ENCODE measurements at places on chromosomes 1 and 21. TPM values are rescaled to one million over a fixed set of nuclear protein-coding genes. Genes with fewer than 3 reads are reported as not detected.
A peak's percentile ranks its signal among the peaks of the same experiment; 100 is the strongest.

- DNase-seq: peak; percentile 40
Observed at GRCh38 chr1:87325982-87326738, 2.5 kb upstream of the LMO4 start.

GRCh38 chr1:165235777-165236291 lies 120.7 kb downstream of the LMX1A start:
- DNase-seq: peak; percentile 73

- DNase-seq: no peak
Observed at GRCh38 chr1:110056776-110057175, 13.7 kb downstream of the ALX3 start.

DNA sequence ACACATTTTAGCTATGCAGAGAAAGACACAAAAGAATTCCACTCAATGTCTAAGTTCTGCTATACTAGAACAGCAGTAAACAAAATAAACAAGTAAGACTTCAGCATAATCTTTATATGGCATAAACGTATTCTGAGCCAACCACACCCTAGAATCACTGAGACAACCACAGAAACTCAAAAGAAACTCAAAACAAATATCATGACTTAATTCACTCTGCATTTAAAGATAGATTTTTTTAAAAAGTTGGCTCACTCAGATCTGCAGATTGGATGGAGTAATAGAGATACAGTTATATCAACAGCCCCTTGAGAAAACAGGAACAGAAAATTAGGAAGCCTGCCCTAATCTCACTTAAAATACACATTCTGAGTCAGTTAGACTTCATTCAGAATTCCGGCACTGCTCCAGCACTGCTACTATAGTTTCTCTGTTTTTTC lies 95.0 kb downstream of the COL24A1 start:
- DNase-seq: no peak

DNA sequence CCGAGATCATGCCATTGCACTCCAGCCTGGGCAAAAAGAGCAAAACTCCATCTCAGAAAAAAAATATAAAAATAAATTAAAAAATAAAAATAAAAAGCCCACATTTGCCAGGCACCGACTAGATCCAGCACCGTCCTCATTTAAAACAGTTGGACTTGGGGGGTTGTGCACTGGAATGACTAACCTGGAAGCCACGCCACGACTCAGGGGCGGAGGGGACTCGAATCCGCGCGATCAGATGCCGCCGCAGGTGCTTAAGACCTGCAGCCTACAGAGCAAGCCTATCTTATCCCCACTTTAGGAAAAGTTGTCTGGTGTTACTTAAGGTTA lies 38.5 kb downstream of the ZBTB8OS start:
- DNase-seq: no peak

DNA sequence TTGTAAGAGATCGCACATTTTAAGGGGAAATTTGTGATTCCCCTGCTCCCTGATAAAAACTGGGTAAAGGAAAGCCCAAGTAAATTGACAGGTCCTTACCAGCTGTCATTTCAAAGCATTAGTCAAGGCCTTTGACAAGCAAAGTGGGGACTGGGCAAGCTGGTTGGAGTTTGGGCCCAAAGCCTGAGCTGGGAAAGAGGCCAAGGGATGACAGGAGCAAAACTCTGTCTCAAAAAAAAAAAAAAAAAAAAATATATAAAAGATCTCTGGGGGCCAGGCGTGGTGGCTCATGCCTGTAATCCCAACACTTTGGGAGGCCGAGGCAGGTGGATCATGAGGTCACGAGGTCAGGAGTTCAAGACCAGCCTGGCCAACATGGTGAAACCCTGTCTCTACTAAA lies 36.9 kb downstream of the SLC2A1 start:
- DNase-seq: no peak

- no peak for DNase-seq
Observed at GRCh38 chr1:172708452-172708851, 49.5 kb downstream of the FASLG start.

- no peak for DNase-seq
Observed at GRCh38 chr1:231062500-231063270, 22.6 kb upstream of the FAM89A start.

GRCh38 chr1:200866521-200866920 lies 6.3 kb upstream of the GPR25 start:
- DNase-seq: no peak

- DNase-seq: no peak
Observed at GRCh38 chr1:159089184-159089791, 12.7 kb upstream of the AIM2 start.

- DNase-seq: no peak
Observed at GRCh38 chr1:179340918-179341317, 24.9 kb upstream of the AXDND1 start.

GRCh38 chr1:211616231-211616964 lies 37.4 kb upstream of the SLC30A1 start:
- no peak for DNase-seq

DNA sequence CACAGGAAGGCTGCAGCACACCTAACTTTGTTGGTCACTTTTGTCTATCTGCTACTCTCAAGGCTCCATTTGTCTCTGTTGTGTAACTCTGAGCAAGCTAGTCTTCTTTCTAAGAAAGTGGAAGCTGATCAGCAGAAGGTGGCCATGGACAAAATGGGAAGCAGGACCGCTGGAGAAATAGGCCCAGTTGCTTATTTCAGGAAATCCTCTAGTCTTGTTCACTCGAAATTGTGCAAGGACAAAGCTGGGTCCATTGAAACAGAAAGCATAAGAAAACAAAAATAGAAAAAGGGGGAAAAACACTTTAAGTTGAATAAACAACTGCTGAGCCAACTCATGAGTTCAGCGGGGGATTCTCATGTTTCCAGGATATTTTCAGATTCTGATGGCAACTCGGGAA lies 150.1 kb downstream of the PBX1 start:
- no peak for DNase-seq

DNA sequence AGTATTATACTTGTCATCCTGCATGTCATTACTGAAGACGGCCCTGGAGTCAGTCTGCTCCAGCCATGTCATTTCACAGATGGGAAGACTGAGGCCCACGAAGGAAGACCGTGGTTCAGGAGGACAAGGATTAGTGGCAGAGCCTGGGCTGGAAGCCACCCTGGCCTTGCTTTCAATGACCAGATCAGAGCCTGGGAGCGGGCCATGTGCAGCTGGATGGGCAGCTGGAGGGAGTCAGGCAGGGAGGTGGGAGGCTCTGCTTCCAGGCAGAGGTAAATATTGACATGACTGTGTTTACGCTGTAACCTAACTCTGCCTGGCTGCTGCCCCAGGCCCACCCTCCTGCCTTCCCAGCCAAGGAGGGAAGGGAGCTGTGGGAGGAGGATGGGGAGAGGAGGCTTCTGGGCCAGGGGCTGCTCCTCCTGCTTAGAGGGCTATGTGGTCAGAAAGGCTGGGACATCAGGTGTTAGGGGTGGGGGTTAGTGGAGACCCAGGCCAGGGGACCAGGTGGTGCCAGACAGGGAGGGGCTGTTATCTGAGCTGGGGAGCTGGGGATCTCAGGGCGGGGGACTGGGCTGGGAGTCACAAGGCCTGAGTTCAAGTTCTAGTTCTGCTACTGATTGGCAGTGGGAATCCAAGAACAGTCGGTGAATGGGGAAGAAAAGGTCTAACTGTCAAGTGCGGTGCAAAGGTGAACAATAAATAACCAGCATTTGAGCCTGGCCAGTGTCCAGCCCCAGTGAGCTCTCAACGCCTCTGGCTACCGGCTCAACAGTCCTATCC lies 48.5 kb upstream of the ECE1 start:
- no peak for DNase-seq

DNA sequence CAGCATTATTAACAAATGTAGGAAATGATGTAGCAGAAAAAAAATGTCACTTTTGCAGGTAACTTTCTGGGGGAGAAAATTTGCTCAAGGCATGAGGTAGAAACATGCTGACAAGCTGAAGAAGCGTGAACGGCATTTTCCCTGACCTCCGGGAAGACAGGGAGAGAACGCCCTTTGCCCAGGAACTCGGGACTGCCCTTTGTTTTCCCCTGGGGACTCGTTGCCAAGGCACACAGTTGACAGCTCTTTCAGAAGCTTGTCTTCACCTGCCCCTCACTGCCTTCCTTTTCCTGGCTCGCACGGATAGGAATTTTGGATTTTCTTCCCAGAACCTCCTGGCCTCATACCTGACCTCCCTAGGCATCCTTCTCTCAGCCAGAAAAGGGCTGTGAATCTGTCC lies 52.7 kb upstream of the COA6 start:
- DNase-seq: no peak

GRCh38 chr1:168263130-168263529 lies 17.5 kb upstream of the TBX19 start:
- no peak for DNase-seq

DNA sequence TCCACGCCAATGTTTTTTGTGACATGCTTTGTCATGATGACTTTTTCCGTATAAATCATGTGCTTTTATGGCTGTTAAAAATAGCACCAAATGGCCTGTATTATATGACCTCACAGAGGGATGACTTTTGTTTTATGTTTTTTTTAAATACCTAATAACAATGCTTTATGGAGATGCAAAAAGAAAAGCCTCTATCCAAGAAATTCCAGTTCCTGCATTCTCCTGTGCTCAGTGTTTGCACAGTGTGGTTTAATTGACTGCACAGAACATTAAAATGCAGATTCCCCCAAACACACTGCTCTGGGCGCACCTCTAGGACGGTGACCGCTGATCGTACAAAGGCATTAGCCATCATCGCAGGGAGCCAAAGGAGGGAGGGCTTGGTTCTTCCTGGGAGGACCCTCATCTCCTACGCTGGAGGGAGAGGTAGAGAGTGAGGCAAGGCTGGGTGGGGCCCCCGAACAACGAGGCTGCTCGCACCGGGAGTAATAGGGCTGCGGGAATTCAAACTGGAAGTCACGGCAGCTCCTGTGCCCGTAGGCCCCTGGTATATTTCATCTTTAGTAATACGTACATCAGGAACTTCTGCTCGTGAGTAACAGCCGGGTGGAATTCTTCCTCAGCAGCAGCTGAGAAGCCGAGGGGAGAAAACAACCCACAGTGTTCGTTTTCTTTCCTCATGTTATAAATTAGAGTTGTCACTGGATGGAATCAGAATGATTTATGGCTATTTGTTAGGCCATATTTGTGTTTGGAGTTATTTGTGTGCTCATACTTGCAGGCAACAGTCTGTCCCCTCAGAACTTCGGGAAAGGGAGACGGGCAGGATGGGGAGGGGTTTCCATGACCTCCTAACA lies 465.6 kb downstream of the CAMTA1 start:
- no peak for DNase-seq

- DNase-seq: no peak
Observed at GRCh38 chr1:183070923-183071618, 47.9 kb downstream of the LAMC1 start.

- DNase-seq: no peak
Observed at GRCh38 chr1:180256341-180257027, 26.4 kb downstream of the LHX4 start.

DNA sequence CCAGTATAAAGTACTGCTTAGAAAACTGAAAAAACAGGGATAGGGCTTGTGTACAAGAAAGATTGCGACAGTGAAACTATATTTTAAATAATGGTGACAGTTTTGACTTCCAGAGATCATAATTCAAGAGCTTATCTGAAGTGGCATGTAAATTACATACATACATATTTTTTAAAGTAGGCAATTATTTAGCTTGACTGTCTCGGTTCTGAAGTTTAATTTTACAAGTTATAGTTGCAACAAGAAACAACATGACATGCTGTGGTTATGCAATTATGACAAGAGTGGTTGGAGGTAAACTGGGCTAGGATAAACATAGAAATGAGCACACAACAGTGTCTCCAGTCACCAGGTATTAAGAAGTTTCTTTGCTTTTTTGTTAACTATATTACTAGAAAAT lies 4.1 kb downstream of the C1orf21 start:
- no peak for DNase-seq

DNA sequence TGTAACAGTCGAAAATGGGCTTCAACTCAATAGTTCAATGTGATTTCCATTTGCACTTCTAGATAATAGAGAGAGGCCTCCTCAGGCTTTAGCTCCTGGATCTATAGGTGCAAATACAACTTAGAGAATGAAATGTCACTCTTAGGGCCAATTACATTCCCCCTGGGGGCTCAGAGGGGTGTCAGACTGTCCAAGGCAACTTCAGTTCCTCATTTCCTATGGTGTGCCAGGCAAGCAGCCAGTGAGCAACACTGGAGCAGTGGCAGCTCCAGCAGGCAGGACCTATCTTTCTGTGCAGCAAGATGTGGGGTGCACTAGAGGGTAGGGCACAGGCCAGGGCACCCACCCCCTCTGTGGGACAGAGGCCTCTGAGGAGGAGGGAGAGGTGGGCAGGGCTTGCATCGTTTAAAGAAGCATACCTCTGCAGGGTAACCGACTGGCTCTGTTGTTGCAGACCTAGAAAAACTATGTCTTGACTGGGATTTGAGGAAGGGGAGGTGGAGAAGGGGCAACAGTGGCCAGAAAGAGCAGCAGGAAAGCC lies 97.3 kb downstream of the SUSD4 start:
- no peak for DNase-seq

GRCh38 chr1:204341380-204341779 lies 18.3 kb downstream of the PLEKHA6 start:
- DNase-seq: no peak

DNA sequence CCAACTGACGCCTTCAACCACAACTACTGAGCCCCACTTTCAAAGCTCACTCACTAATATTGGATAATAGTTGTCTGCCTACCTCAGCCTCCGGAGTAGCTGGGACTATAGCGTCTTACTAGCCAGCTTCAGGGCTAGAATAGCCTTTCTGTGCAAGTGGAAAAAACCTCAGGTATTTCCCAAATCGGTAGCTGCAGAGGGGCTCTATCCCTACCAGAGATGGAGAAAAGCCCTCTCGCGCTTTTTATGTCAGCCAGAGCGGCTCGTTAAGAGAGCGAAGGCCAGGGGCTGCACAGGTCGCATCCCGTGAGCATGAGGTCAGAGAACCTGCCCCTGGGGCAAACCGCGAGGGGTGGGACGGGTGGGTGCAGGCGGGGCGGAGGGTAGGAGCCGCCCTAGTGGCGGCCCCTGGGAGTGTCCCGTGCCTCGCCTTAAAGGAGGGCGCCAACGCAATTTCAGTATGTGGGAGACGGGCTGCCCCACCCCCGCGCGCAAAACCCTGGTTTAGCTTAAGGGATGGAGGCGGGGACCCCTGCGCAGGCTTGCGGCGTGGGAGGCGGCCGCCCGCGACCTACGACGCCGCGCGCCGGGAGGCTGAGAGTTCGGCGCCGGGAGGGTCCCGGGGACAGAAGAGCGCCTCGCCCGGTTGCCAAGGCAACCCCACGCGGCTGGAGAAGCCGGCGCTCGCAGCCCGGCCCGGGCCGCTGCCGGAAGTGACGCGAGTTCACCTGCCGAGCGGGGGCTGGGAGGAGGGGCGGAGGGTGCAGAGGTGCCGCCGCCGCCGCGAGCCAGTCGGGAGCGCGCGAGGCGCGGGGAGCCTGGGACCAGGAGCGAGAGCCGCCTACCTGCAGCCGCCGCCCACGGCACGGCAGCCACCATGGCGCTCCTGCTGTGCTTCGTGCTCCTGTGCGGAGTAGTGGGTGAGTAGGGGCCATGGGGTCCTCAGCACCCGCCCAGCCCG lies at the start of gene CXADR:
Gene CXADR (plus strand): TSS at position 791 of the 961 bp plus-strand sequence. CDS start 87 bp downstream, at position 878.
- DNase-seq: peak; percentile 93

The LCE3E gene
- not detected for total RNA-seq

The CYYR1 gene
- 13.6 TPM for total RNA-seq

The ESPN gene
- total RNA-seq: 59.3 TPM

The FAM72B gene
- total RNA-seq: 9.2 TPM

The LCE1B gene
- not detected for total RNA-seq

The RHOU gene
- 4.2 TPM for total RNA-seq

The SELP gene
- not detected for total RNA-seq

The FLVCR1 gene
- 53.6 TPM for total RNA-seq

All from H9 (cell line).